ENCODE measurements at places on chromosomes 1 and 21.

- peak; percentile 80 for DNase-seq
These were observed at the start of gene CAPZA1 for GRCh38 chr1:112619518-112620376. Gene CAPZA1, plus strand, starts transcription at chr1:112619832. Its CDS starts 13 bp downstream, at chr1:112619845.

DNA sequence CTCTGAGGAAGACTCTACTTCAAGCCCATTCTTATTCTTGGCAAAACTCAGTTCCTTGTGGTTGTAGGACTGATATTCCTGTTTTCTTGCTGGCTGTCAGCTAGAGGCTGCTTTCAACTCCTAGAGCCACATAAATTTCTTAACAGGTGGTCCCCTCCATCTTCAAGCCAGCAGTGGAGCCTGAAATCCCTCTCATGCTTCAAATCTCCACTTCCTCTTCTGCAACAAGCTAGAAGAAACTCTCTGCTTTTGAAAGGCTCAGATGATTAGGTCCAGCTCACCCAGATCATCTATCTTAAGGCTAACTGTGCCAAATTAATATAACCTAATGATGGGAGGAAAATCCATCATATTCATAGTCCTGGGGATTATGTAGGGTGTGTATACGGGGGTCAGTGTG lies 43.2 kb upstream of the CD34 start:
- no peak for DNase-seq

GRCh38 chr1:64042331-64043100 lies 160.9 kb upstream of the UBE2U start:
- DNase-seq: no peak

GRCh38 chr1:56135864-56136147 lies 443.6 kb downstream of the PLPP3 start:
- no peak for DNase-seq

DNA sequence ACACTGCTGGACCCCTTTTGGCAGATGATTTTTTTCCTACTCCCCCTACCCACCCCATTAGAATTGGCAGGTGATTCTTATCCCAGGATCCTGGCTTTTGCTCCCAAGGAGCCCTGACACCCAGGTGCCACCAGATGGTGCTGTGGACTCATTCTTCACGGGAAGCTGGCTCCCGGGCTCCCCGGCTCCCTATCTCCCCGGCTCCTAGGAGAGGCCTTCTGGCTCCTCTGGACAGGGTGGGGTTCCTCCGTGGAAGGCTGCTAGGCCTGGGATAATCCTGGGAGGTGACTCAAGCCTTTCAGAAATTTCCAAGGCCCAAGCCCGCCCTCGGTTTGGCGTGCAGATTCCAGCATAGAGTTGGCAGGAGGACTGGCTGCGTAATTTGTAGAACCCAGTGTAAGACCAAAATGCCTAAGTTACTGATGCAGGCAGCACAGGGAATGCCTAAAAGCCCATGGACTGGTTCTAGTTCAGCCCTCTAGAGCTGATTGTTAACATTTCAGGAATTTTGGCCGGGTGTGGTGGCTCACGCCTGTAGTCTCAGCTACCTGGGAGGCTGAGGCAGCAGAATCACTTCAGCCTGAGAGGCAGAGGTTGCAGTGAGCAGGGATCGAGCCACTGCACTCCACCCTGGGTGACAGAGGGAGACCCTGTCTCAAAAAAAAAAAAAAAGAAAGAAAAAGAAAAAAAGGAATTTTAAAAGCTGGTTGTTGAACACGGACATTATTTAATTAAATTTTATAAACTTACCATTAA lies 6.8 kb upstream of the BSDC1 start:
- peak; percentile 8 for DNase-seq

DNA sequence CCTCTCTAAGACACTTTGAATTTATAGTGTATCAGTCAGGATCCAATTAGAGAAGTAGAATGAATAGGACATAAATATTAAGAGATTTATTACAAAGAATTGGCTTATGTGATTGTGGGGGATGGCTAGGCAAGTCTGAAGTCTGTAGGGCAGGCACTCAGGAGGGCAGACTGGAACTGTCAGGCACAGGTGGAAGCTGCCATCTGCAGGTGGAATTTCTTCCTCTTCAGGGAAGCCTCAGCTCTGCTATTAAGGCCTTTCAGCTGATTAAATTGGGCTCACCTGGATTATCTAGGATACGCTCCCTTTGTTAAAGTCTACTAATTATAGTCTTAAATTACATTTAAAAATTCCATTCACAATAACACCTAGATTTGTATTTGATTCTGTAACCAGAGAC lies 92.0 kb upstream of the HAO2 start:
- DNase-seq: no peak

DNA sequence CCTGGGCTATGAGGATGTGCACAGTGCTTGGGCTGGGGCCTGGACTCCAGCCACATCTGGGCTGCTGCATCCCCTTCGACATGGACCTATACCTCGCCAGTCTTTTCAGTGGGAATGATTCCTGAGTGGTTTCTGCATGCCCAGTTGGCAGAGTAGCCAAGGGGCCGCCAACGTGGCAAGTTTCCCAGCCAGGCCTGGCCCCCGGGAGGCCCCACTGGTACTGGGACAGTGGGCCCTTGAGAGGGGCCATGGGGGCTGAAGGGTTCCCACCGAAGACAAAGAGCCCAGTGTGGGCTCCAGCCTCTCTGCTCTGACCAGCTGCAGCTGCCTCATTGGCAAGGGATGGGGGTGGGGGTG lies 15.4 kb downstream of the RAP1GAP start:
- DNase-seq: no peak

GRCh38 chr1:203520315-203520714 lies 26.4 kb downstream of the OPTC start:
- no peak for DNase-seq

- no peak for DNase-seq
These were observed 2.2 kb downstream of the ANGPTL1 start for GRCh38 chr1:178868706-178869105.

- no peak for DNase-seq
These were observed 4.9 kb upstream of the CAPN2 start for GRCh38 chr1:223707256-223708000.

DNA sequence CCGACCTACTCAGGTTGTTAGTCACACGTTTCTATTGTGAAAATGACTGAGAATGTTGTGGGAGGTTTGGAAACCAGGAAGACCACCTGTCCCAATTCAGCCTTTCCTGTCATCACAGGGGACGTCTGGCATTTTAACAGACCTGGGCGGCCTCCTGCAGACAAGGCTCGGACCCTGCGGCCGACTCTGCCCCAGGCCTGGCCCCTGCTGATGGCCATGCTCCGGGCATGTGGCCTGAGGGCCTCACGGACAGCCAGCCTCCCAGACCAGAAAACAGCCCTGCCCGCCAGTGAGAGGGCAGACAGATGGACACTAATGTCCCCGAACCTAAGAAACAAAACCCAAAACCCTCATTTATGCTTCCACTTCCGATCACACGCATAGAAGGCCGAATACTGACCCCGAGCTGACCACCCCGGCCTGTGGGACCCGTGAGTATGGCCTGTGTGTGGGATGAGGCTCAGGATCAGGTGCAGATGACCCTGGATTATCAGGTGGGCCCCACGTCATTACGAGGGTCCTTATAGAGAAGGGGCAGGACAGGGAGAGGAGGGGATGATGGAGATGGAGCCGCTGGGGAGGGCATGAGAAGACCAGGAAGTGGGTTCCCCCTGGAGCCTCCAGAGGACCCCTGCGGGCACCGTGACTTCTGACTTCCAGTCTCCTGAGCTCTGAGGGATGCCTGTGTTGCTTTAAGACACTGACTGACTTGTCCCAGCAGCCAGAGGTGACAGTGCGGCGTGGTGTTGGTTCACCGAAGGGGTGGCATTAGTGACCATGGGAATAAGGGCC lies 9.6 kb downstream of the COL18A1 start:
- DNase-seq: no peak

- DNase-seq: no peak
These were observed 300.3 kb downstream of the TTLL7 start for GRCh38 chr1:83698644-83699043.

DNA sequence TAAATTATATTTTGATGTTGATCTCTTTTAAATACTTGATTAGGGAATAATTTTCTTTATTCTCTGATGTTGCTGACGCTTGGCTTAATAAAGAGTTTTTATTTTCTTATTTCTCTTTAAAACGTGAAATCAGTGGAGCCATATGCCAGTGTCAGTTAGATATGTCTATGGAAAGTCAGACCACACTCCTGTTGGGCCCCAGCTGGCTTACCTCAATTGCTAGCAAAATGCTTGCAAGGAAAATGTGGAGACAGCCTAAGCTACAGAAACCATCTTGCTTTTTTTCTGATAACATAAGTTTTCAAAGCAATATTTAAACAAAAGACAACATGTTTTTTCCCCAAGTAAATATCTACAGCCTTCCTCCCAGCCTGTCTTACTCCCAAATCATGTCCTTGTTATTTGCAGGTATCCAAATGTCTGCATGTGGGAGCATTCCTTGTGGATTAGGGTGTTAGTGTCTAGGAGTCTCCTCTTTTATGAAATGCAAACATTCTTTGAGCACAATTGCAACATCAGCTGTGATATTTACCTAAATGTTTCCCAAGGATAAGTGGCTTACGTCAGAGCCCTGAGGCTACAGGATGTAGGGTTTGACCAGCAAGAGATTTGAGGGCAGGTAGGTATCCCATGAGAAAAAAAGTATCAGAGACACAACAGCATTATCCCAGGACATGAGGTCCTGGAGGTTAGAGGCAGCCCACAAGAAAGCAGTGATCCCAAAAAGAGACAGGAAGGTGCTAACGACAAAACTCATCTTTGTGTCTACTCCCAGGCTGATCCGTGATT lies 117.2 kb upstream of the KCNJ15 start:
- DNase-seq: no peak

- DNase-seq: no peak
These were observed 6.2 kb downstream of the FNDC5 start for GRCh38 chr1:32864375-32865019.

GRCh38 chr1:147549526-147549925 lies 8.2 kb downstream of the BCL9 start:
- DNase-seq: no peak

- DNase-seq: no peak
These were observed 34.0 kb downstream of the DNAI4 start for GRCh38 chr1:66890621-66891020.

DNA sequence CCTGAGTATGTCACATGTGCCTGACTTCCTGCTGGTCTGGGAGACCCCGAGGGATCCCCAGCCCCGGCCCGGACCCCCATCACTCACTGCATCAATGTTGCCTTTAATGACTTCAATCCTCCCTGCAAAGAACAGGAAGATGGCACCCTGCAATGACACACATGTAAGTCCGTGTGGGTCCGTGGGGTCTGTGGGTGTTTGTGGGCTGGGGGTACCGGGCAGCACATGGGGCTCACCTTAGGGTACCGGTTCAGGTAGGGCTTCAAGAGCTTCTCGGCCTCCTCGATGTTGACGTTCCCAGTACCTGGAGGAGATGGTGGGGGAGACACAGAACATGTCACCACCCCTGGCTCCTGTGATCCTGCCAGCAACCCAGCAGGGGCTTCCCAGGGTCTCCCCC lies 28.1 kb downstream of the TTC39A start:
- no peak for DNase-seq

DNA sequence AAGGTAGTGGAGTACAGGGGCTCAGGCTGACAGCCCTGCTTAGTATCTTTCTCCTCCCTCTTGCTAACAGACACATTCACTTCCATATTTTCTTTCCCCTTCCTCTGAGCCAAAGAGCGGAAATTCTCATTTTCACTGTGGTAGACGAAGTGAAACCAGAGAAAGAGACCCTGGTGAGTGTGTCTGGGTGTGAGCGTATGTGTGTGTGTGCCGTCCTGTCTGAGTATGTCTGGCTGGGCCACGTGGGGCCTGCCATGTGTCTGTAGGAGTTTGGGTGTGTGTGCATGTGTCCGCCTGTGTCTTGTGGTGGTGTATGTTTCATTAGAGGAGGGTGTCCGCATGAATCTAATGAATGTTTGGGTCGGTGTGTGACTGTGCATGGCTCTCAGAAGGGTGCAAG lies 1.7 kb downstream of the COL8A2 start:
- no peak for DNase-seq

GRCh38 chr1:145845144-145845513 lies 301 bp upstream of the NUDT17 start:
- DNase-seq: no peak

GRCh38 chr1:198042168-198042567 lies 114.6 kb upstream of the NEK7 start:
- no peak for DNase-seq

DNA sequence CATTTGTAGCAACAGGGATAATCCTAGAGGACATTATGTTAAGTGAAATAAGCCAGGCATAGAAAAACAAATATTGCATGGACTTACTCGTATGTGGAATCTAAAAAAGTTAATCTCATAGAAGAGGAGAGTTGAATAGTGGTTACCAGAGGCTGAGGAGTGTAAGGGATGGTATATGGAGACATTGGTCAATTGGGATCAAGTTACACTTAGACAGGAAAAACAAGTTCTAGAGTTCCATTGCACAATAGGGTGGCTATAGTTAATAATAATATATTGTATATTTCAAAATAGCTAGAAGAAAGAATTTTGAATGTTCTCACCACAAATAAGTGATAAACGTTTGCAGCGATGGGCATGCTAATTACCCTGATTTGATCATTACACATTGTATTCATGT lies 354.6 kb downstream of the SEC16B start:
- DNase-seq: no peak

- DNase-seq: peak; percentile 53
These were observed 101.2 kb upstream of the COL6A1 start for GRCh38 chr21:45880097-45881068.

GRCh38 chr21:26842300-26842699 lies 2.9 kb downstream of the ADAMTS1 start:
- DNase-seq: no peak

- no peak for DNase-seq
These were observed 44.6 kb downstream of the PDPN start for GRCh38 chr1:13628218-13628617.

DNA sequence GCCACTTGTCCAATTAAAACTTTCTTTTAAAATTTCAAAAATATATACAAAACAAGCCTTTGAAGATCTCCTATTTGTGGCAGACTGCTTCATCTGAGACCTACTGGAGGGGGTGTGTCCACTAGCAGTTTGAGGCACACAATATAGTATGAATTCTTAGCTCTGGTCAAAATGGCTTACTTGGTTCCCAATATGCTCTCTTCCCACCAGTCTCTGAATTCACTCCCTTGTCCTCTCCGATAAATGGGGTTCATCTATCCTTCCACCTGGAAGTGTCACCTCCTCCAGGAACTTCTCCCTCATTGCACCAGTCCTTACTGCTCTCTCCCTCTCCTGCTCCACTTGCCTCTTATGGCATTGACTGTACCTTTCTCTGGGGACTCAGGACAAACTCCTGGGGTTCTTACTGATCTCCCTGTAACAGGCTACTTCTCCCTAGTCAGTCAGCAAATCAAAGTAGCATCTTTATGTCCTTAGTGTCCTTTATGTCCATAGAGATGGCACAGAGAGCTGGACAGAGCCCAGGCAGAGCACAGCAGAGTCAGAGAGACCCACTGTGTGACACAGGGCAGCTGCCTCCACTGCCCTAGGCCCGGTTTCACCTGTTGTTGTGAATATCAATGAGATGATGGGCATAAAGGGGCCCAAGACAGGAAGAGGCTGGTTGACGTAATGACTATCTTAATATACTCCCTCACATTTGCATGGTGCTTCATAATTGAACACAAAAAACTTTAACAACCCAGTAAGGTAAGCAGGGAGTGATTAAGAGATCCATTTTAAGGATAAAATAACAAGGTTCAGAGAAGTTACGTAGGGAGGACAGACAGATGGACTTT lies 3.6 kb downstream of the ASAP3 start:
- DNase-seq: no peak

GRCh38 chr1:240474133-240474614 lies 137.8 kb downstream of the GREM2 start:
- DNase-seq: no peak
